ENCODE measurements at places on chromosomes 5 and 9. TPM values are rescaled to one million over a fixed set of nuclear protein-coding genes. Genes with fewer than 3 reads are reported as not detected.

The AJM1 gene
- 9.0 TPM for polyA plus RNA-seq

The DEPDC1B gene
- polyA plus RNA-seq, result 0.31 TPM

The GPBP1 gene
- polyA plus RNA-seq, result 32.6 TPM

The HMCN2 gene
- 5.3 TPM for polyA plus RNA-seq

The LECT2 gene
- not detected for polyA plus RNA-seq

The C6 gene
- polyA plus RNA-seq, result 30.9 TPM

The GPR107 gene
- polyA plus RNA-seq, result 5.1 TPM

The LEAP2 gene
- polyA plus RNA-seq, result 3.9 TPM

The CDH6 gene
- polyA plus RNA-seq, result 0.57 TPM

The IRGM gene
- polyA plus RNA-seq, result 0.07 TPM

The CARTPT gene
- polyA plus RNA-seq, result 0.82 TPM

The CYLC2 gene
- polyA plus RNA-seq, result 0.05 TPM

The PCDHB13 gene
- polyA plus RNA-seq, result 1.9 TPM

The STC2 gene
- 6.1 TPM for polyA plus RNA-seq

The ARHGEF37 gene
- polyA plus RNA-seq, result 5.7 TPM

Measured in pancreas (tissue), 10 donors.